ENCODE measurements at places on chromosomes 6 and 20.

DNA sequence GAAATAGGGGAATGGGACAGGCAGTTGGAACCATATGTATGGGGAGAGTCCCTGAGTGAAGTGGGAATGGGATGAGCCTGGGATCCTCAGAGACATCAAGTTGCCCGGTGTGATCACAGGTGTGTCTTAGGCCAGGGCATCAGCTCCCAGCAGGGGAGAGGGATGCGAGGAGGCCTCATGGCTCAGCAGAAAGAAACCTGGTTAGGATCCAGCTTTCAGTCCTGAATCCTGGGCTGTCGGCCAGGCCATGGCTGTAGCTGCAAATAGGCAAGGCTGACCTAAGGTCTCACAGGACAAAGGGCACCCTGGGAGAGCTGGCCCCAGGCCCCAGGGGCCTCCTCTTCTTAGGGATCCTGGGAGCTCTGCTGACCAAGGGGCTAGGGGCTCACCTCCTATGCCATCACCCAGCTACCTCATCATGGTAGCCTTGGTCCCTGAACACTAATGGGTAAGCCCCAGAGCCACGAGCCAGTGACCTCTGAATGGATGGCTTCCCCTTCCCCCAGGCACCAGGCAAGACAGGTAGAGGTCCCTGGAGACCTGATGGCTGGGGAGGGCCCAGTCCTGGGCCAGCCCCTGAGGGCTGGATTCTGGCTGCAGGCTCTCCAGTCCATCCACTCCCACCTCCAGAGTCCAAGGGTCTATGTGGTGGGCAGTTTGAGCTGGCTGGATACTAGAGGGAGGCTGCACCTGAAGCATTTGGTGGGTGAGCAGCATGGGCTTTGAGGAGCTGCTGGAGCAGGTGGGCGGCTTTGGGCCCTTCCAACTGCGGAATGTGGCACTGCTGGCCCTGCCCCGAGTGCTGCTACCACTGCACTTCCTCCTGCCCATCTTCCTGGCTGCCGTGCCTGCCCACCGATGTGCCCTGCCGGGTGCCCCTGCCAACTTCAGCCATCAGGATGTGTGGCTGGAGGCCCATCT is at the start of gene SLC22A7:
TSS of gene SLC22A7 (plus strand) at position 617 of the 921 bp plus-strand sequence. CDS start at position 716, 99 bp downstream.
- no peak for DNase-seq

- no peak for DNase-seq
These were observed 463 bp upstream of the HLA-DMB start for GRCh38 chr6:32941214-32941768.

GRCh38 chr6:15580326-15580725 is 82.5 kb downstream of the DTNBP1 start:
- DNase-seq, result no peak

GRCh38 chr6:111239461-111239860 is 152.2 kb downstream of the SLC16A10 start:
- no peak for DNase-seq

DNA sequence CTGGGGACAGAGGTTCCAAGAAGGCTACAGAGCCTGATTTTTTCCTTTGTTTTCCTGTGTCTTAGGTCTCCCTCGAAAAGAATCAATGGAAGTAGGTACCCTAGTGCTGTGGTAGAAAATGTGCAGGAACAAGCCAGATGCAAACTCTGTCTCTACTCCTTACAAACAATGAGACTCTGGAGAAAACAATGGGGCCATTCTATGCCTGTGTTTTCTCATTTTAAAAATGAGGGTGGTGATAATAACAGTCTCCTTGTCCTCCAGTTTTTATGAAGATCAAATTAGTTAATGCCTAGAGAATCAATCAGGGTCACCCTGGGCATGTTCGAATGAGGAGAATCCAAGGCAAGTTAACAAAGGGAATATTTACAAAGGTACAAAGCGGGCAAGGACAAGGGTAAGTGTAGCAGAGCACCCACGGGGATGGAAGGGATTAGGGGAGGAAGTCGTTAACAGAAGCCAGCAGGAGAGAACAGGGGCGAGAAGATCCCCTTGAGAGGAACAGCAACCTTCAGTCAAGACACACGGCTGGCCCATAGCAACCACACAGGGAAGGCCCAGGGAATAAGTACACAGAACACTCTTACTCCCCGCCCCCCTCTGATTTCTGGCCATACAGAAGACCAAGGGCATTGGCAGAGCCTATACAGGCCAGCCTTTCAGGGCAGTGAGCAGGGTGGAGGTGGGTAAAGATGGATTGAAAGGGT is 342.8 kb downstream of the PTPRT start:
- no peak for DNase-seq

GRCh38 chr20:47498606-47499005 is 3.1 kb upstream of the NCOA3 start:
- DNase-seq, result no peak

DNA sequence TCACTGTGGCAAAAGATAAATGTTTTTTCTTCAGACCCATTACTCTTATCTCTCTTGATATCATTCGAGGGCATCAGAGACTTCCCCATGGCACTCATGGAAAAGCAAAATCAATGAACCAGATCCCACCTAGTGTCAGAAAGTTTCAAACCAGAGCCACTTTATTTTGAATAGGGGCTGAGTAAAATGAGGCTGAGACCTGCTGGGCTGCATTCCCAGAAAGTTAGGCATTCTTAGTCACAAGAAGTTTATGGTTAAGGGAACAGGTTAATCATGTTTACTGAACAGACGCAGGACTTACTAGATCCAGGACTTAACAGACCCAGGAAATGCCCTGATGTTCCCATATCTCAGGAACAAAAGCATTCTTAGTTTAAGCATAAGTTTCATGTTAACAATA is 369.9 kb downstream of the BTBD3 start:
- no peak for DNase-seq

Measured in BE2C (cell line).